ENCODE measurements at places on chromosomes 2 and 18.

GRCh38 chr2:55176094-55176415, 56.0 kb downstream of the CLHC1 start:
- DNase-seq = no peak

- DNase-seq = no peak
These were observed 774.3 kb upstream of the TMEFF2 start for GRCh38 chr2:192969055-192969454.

DNA sequence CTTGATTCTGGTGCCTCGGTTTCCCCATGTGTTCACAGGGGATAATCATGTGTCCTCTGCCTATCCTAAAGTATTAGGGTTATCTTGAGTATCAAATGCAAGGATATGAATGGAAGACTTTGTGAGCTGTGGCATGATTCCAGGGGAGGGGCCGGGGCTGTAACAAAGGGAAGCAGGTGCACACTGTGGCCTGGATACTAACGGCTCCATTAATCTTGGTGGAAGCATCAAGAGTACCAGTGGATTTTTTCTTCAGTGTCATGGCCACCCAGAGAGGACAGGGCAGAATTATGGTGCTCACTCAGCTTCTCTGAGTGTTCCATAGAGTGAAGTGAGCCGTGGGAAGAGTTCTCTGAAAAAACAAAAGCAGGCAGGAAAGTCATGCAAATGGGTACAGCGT, 320.1 kb downstream of the ALK start:
- no peak for DNase-seq

GRCh38 chr18:3451183-3451988, 1.4 kb downstream of the TGIF1 start:
- peak; percentile 76 for DNase-seq

DNA sequence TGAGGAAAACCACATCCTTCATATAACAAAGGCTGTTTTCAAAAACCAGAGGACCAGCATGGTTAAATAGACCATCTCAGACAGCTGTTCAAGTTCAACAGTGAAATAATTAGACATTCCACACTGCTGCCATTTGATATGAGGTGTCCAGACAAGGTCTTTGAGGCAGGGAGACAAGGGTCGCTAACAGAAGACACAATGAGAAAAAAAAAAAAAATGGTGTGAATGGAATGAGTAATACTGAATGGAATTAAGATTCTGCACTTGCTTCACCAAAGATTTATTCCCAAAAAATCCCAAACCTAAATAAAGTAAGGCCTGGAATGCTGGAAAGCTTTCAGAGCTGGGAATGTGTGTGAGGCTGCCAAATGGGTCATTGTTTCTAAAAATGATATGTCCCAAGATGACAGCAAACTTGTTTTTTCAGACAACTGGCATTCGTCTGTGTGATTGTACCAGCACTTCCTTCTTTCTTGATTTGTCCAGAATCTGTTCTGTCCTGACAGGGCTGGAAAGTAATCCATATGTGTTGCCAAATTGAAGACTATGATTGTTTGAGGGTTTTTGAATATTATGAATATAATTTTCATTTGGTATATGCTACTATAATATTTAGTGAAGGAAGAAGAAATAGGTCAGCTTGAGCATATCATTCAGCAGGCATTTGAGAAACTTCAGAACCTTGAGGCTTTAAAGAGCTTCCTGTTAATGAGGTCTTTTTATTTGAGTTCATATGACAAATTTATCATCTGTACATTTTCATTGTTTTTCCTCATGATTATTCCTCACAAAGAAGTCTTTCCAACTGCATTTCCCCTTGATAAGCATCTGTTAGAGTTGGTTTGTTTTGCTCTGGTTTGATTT, 85.2 kb upstream of the ITGA4 start:
- no peak for DNase-seq

- DNase-seq = no peak
These were observed 195.1 kb upstream of the LRP1B start for GRCh38 chr2:142325870-142326269.

- no peak for DNase-seq
These were observed 59.0 kb upstream of the SPATS2L start for GRCh38 chr2:200247494-200247893.
